ENCODE measurements at places on chromosomes 7 and 10.

GRCh38 chr7:149854611-149855360 is 16.6 kb downstream of the ZNF862 start:
- peak; percentile 86 for DNase-seq

DNA sequence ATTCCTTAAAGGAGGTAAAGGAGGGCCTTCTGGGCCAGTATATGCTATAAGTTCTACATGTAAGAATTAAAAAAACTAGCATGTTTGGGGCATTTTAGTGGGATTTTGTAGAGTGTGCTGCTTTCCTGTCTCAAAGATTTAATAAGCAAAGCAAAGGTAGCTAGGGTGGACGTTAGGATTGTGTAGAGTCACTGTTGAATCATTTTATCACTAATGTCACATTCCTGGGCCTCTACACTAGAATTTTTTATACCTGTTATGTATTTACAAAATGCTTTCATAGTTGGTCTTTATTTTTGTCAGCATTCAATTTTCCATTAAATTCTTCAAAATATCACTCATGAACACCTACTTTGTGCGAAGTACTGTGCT is 139.4 kb upstream of the PHYHIPL start:
- DNase-seq, result no peak

GRCh38 chr10:80539421-80540031 is 1.8 kb downstream of the SH2D4B start:
- no peak for DNase-seq

DNA sequence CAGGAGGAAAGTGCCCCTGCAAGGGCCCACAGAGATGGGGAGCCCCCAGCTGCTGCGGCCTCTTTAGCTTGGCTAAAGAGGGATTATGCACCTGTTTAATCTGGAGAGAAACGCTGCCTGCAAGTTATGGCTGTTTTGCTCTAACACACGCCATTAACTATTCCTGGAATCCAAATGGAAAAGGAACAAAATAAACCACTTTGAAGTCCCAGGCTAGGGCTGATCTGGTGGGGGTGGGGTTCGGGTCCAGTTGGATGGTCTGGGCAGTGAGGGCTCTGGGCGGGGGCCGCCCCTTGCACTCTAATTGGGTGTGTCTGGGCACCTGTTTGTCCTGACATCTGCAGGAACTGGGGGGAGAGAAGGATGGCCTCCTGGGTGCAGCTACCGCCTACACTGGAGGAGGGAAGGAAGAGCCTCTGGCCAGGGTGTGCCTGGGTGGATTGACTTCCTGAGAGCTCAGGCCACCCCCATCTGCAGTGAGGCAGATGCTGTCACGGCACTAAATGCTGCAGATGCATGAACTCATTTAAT is 300.6 kb downstream of the ZEB1 start:
- DNase-seq, result no peak

GRCh38 chr10:110556969-110557601 is 10.4 kb upstream of the SMC3 start:
- DNase-seq, result peak; percentile 66

- no peak for DNase-seq
Observed at GRCh38 chr10:126877390-126877789, 27.8 kb upstream of the DOCK1 start.

GRCh38 chr10:11789306-11789705 is 33.9 kb upstream of the PROSER2 start:
- no peak for DNase-seq

All from WERI-Rb-1 (cell line).